ENCODE measurements at places on chromosomes 2 and 18. TPM values are rescaled to one million over a fixed set of nuclear protein-coding genes. Genes with fewer than 3 reads are reported as not detected.

DNA sequence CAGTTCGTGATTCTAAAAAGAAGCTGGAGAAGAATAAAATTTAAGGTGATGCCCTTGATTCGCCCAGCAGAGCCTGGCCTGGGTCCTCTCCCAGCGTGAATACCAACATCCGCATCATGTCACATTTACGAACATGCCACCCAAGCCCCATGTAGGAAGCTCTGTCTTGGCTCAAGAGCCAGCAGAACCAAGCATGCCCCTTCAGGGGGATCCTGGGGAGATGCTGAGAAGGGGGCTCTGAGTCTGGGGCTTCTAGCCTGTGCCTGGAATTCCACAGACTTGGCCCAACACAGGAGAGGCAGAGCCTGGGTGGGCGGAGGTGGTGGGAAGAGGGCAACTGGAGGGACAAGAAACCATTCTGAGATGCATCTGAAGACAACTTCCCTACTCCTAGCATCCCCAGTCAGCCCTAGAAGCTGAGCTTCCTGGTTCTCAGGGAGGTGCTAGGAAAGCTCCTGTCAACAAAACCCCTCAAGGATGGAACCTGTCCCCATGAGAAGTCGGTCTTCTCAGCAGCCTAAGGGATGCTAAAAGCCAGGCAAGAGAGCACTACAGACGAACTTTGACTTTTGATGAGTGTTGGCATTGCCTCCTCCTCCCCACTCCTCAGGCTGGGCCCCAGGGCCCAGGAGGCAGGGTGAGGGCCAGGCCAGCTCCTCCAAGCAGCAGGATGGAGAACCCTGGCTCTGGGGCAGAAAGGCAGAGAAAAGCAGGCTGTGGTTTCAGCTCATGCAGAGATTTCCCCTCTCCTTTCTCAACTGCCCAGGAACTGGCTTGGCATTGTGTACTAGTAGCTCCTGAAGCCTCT lies 57.9 kb downstream of the POLR1A start:
- H3K27ac ChIP-seq: no peak overlapping the region
- H3K4me1 ChIP-seq: no peaks in the 10 kb centered on the region
- no peak for DNase-seq

- no peak for DNase-seq
- H3K36me3 ChIP-seq: no peaks in the 10 kb centered on the region
- no peaks in the 10 kb centered on the region for H3K4me1 ChIP-seq
- no peaks in the 10 kb centered on the region for H3K27me3 ChIP-seq
- H3K4me3 ChIP-seq: no peak overlapping the region
Observed at GRCh38 chr2:21818212-21818795, 694.5 kb downstream of the TDRD15 start.

DNA sequence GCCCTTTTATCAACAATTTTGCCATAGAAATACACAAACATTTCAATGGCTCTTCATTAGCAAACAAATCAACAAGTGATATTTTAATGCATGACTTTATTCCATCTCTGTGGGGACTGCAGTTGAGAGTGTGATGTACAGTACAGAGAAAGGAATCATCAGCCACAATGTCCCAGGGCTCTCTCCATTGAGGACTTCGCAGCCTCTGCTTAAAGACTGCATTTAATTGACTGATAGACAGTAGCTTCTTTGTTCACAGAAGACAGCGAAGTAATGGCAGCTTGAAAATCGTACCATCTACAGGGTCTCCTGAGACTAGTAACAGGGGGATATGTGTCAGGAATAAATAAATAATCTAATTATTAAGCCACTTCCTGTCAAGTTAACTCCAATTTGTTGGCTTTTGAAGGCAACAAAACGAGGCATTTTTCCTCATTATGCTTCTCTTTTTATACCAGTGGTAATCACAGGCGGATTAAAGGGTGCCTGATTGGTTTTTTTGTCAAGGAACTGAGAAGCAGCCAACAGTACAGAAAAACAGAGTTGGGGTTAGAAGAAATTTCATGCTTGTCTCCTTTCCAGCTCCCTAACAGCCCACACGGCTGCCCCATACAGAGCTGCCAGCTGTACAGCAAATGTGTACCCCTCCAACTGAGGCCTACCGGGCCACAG lies 164.3 kb downstream of the ZNF521 start:
- no peak overlapping the region for H3K27ac ChIP-seq
- H3K4me3 ChIP-seq: no peak overlapping the region
- DNase-seq: no peak
- no peaks in the 10 kb centered on the region for H3K36me3 ChIP-seq
- no peaks in the 10 kb centered on the region for H3K4me1 ChIP-seq

- no peak for DNase-seq
- H3K27me3 ChIP-seq: peaks cover 26% of the 10 kb centered on the region
- no peak overlapping the region for H3K27ac ChIP-seq
- no peaks in the 10 kb centered on the region for H3K36me3 ChIP-seq
- no peak overlapping the region for H3K4me3 ChIP-seq
Observed at GRCh38 chr2:235187806-235188205, 236.0 kb downstream of the SH3BP4 start.

DNA sequence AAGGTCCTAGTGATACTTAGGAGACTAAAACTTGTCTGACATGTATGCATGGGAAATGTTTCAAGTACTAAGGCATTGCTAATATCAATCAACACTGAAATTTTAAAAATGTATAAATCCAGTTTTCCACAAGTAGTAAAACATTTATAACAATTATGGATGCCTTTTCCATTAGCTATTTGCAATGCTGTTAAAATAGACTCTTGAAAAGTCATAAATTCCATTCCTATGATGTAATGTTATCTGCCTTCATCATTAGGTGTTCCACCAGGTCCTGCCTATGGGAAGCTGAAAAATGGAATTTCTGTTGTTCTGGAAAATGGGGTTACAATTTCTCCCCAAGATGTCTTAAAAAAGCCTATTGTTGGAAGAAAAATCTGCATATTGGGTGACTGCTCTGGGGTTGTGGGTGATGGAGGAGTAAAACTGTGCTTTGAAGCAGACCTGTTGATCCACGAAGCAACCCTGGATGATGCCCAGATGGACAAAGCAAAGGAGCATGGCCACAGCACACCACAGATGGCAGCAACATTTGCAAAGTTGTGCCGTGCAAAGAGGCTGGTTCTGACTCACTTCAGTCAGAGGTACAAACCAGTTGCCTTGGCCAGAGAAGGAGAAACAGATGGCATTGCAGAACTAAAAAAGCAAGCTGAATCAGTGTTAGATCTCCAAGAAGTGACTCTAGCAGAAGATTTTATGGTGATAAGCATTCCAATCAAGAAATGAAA lies 18.7 kb downstream of the ELAC1 start:
- peaks cover 7% of the 10 kb centered on the region for H3K4me1 ChIP-seq
- H3K27me3 ChIP-seq: no peaks in the 10 kb centered on the region
- H3K27ac ChIP-seq: no peak overlapping the region

DNA sequence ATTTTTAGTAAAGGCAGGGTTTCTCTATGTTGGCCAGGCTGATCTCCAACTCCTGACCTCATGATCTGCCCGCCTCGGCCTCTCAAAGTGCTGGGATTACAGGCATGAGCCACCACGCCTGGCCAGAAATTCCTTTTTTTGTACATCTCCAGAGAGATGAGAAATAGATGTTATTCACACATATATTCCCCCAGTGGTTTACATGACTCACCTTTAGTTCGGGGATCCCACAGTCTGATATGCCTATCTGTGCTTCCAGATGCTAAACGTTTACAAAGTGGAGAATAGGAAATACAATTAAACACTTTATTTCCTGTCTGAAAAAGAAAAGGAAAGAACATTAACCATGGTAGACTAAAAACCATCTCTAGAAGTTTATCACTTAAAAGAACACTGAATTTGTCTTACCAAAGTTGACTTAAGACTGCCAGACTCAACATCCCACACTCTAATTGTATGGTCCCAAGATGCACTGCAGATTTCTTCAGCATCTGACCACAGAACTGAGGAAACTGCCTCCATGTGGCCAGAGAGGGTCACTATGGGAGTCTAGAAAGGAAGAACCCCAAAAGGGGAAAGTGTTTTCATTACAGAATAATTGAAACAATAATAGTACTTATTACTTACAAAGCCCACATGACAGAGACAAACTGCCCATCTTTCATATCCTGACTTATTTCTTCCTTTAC lies 12.6 kb upstream of the ICA1L start:
- no peak overlapping the region for H3K4me3 ChIP-seq
- no peaks in the 10 kb centered on the region for H3K27me3 ChIP-seq
- no peak for DNase-seq
- no peaks in the 10 kb centered on the region for H3K4me1 ChIP-seq
- H3K27ac ChIP-seq: peak overlapping the region; percentile 41

- peaks cover 2% of the 10 kb centered on the region for H3K4me1 ChIP-seq
- no peak overlapping the region for H3K27ac ChIP-seq
- no peaks in the 10 kb centered on the region for H3K27me3 ChIP-seq
- no peak overlapping the region for H3K4me3 ChIP-seq
- no peak for DNase-seq
Observed at GRCh38 chr2:69422198-69422597, 15.0 kb downstream of the NFU1 start.

DNA sequence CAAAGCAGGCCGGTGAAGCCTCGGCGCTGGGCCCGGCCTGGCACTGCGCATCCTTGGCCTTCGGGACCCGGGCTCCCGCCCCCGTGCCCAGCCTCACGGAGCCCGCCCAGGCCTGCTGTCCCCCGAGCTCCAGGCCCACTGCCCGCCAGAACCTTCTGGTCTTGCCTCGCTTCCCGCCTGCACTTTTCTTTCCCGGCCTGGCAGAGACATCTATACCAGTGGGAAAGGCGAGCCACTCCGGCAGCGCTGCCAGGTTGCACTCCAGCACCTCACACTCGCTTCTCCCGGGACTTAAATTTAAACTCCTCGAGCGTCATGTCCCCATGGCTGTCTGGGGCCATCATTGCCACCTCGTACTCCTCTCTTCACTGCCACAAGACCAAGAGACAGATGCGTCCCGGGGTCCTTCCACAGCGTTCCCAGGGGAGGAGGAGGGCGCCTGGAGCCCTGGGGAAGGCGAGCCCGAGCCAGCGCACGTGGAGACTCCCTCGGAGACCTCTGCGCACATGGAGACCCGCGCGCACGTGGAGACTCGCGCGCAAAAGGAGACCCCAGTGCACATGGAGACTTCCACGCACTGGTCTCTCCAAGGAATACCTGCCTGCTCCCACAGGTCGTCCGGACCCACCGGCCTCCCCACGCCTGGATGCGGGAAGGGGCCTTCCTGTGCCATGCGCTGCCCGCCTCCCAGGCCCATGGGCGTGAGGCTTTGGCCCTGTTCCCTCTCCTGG lies 253.1 kb upstream of the SALL3 start:
- no peaks in the 10 kb centered on the region for H3K4me1 ChIP-seq
- no peak overlapping the region for H3K4me3 ChIP-seq
- peaks cover 23% of the 10 kb centered on the region for H3K27me3 ChIP-seq
- H3K36me3 ChIP-seq: no peaks in the 10 kb centered on the region
- no peak overlapping the region for H3K27ac ChIP-seq

GRCh38 chr2:105765415-105766299 lies 20.9 kb downstream of the NCK2 start:
- peak overlapping the region; percentile 99 for H3K27ac ChIP-seq
- no peak for DNase-seq
- peaks cover 2% of the 10 kb centered on the region for H3K36me3 ChIP-seq
- H3K27me3 ChIP-seq: no peaks in the 10 kb centered on the region
- H3K4me3 ChIP-seq: peak overlapping the region; percentile 61

DNA sequence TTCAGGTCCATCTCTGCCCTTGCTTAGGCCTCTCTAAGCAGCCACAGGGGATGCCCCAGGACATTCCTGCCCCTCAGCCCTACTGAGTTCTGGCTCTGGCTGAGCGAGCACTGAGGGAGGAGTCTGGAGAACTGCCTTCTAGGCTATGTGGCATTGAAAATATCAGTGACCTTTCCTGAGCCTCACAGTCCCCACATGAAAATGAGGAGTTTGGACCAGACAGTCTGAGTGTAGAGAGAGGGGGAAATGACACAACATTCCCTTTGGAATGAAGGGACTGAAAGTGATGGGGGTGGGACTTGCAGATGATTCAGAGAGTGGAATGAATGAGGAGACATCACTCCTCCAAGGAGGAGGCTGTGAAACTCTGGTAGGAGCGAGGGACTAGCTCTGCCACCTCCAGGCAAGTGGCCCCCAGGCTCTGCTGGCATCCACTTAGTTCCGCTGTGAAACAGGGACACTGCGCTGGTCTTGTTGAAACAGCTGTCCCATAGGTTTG lies 8.0 kb downstream of the TNS1 start:
- DNase-seq: no peak
- H3K4me3 ChIP-seq: no peak overlapping the region
- peaks cover 50% of the 10 kb centered on the region for H3K27me3 ChIP-seq

GRCh38 chr2:69089998-69090397 lies 77.0 kb downstream of the ANTXR1 start:
- DNase-seq: no peak
- no peaks in the 10 kb centered on the region for H3K4me1 ChIP-seq
- no peak overlapping the region for H3K27ac ChIP-seq
- H3K27me3 ChIP-seq: peaks cover 56% of the 10 kb centered on the region
- H3K36me3 ChIP-seq: peaks cover 3% of the 10 kb centered on the region

DNA sequence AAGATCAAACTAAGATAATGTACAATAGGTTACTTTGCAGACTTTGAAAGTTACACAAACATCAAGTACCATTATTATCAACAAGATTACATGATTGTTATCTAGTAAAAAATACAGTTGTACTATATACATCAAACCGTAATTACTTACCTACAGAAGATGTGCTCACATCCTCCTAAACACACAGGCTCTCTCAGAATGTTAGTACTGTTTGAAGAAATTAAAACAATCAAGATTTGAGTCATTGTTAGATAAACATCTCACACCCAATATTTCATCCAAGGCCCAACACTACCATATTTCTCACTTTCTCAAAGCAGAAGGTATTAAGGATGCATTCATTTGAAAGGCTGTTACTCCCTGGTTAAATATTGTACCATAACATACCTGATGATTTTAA lies 12.6 kb downstream of the BARD1 start:
- no peak overlapping the region for H3K4me3 ChIP-seq
- H3K36me3 ChIP-seq: peaks cover 7% of the 10 kb centered on the region
- peaks cover 16% of the 10 kb centered on the region for H3K4me1 ChIP-seq
- no peaks in the 10 kb centered on the region for H3K27me3 ChIP-seq
- H3K27ac ChIP-seq: no peak overlapping the region

DNA sequence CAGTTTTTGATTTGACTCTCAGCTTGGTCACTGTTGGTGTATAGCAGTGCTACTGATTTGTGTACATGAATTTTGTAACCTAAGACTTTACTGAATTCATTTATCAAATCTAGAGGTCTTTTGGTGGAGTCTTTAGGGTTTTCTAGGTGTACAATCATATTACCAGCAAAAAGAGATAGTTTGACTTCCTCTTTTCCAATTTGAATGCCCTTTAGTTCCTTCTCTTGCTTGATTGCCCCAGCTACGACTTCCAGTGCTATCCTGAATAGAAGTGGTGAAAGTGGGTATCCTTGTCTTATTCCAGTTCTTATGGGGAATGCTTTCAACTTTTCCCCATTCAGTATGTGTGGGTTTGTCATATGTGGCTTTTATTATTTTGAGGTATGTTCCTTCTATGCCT lies 312.9 kb upstream of the REV1 start:
- H3K36me3 ChIP-seq: no peaks in the 10 kb centered on the region
- H3K27ac ChIP-seq: no peak overlapping the region
- DNase-seq: no peak
- no peaks in the 10 kb centered on the region for H3K4me1 ChIP-seq

GRCh38 chr2:216549926-216550690 lies 51.5 kb downstream of the RPL37A start:
- H3K4me3 ChIP-seq: no peak overlapping the region
- DNase-seq: no peak
- H3K27ac ChIP-seq: no peak overlapping the region
- H3K36me3 ChIP-seq: no peaks in the 10 kb centered on the region
- H3K4me1 ChIP-seq: no peaks in the 10 kb centered on the region
- H3K27me3 ChIP-seq: peaks cover 45% of the 10 kb centered on the region

The ATP8B1 gene
- not detected for total RNA-seq

The FER1L5 gene
- total RNA-seq: not detected

The RAB17 gene
- total RNA-seq: not detected

The COLEC11 gene
- total RNA-seq: not detected

The FLACC1 gene
- total RNA-seq: 4.5 TPM

The RGPD8 gene
- 60.6 TPM for total RNA-seq

The DNPEP gene
- 81.3 TPM for total RNA-seq

The UGT1A6 gene
- total RNA-seq: not detected
